HS-27A (cell line): ENCODE measurements at places on chromosomes 16 and 17.

- DNase-seq: no peak
These were observed 1.1 kb upstream of the PIGS start for GRCh38 chr17:28572259-28573039.

- DNase-seq: no peak
These were observed 107.6 kb downstream of the SPACA3 start for GRCh38 chr17:33099252-33099651.

- no peak for DNase-seq
These were observed 1.9 kb downstream of the CIITA start for GRCh38 chr16:10878644-10879501.

DNA sequence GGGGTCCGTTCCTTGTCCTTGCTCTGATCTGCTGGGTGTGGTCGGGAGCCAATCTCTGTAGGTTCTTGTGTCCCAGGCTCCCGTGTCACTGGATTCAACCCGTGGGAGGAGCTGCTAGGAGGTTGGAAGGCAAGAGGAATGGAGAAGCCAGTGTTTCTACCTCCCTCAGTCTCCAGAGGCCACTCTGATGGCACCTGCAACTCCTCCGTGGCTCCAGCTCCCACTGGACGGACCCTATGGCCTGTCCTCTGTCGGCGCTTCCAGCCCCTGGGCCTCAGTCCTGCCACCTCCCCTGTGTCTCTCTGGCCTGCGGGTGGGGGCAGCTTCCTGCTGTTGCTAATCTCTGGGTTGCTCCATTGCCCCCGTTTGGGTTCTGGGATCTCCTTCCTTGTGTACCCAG, 71.1 kb downstream of the CMIP start:
- no peak for DNase-seq

DNA sequence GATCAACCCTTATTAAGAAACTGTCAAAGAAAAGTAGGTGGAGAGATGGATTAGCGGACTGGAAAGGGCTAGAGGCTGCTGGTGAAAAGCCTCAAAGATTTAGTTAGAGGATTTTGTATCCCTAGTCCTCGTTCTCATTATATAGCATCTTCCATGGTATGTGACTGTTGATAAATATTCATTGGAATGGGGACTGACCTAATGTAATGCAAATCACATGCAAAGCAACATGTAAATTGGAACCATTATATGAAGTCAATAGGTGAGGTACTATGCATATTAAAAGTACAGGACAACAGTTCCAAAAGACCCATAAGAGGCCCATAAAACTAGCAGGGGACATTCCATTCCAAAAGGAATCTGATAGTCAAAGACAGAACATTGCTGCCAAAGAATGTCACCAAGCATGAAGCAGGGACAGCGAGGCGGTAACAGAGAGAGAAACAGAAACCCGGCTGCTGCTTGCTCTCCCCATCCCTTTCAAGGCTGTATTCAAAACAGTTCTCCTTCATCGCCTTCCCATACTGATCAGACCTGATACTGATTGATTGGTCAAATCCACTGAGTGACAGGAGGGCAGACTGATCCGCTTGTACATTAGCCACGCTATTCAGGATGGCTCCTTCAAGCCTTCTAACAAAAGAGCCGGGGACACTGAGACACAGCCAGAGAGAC, 44.5 kb downstream of the SOX9 start:
- DNase-seq: no peak

- no peak for DNase-seq
These were observed 38.3 kb upstream of the SMPD3 start for GRCh38 chr16:68486502-68487202.

- DNase-seq: no peak
These were observed 33.1 kb downstream of the NLRC5 start for GRCh38 chr16:57022445-57022844.

GRCh38 chr17:10332515-10332914, 40.3 kb downstream of the MYH13 start:
- DNase-seq: no peak

- DNase-seq: no peak
These were observed 13.9 kb upstream of the ADGRG1 start for GRCh38 chr16:57614536-57614935.

- DNase-seq: no peak
These were observed 40.1 kb downstream of the PEMT start for GRCh38 chr17:17551361-17551760.

DNA sequence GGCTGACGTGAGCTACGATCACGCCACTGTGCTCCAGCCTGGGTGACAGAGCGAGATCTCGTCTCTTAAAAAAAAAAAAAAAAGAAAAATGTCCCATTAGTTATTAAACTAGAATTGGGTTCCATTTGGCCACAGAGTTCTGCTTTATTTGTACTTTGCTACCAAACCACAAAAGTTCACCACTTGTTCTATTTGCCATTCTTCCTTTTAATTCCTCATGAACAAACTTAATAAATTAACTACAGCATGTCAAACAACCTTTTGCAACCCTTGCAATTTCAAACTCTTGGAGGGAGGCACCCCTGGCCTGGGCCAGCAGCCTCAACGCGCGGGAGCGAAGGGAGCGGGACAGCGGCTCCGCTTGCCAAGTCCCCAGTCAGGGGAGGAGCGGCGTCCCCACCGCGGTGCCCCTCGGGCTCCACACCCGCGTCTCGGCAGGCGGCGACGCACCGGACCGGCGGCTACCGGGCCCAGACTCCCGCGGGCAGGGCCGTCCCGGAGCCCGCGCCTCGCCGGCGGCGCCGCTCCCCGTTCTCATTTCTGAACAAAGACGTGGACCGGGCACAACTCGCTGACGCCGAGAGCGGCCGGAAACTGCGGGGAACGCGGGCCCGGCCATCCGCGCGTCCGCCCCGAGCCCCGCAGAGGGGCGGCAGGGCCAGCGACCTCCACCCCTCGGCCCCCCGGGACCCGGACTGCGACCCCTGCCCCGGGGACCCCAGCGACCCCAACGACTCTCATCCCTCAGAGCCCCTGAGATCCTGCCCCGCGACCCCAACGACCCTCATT, 775 bp downstream of the CYTH1 start:
- DNase-seq: no peak

DNA sequence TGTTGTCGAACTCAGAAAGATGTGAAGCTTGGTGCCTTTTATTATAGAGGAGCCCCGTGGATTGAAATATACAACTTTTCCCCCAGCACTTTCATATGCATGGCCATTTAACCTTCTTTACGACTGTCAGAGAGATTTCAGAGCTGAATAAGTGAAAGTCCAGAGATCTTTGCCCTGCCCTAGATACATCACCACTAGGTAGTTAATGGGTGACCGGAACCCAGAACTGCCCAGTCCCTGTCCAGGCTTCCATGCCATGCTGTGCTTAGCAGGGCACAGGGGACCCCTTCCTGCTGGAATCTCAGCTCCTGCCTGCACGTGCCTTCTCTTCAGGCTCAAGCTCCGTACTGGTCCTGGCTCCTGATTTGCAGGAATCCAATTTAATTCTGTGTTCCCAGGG, 32.2 kb downstream of the SRL start:
- no peak for DNase-seq

GRCh38 chr17:76530095-76530723, 7.3 kb downstream of the CYGB start:
- no peak for DNase-seq

- DNase-seq: peak; percentile 30
These were observed 133.3 kb upstream of the CIBAR2 start for GRCh38 chr16:85245307-85246172.

DNA sequence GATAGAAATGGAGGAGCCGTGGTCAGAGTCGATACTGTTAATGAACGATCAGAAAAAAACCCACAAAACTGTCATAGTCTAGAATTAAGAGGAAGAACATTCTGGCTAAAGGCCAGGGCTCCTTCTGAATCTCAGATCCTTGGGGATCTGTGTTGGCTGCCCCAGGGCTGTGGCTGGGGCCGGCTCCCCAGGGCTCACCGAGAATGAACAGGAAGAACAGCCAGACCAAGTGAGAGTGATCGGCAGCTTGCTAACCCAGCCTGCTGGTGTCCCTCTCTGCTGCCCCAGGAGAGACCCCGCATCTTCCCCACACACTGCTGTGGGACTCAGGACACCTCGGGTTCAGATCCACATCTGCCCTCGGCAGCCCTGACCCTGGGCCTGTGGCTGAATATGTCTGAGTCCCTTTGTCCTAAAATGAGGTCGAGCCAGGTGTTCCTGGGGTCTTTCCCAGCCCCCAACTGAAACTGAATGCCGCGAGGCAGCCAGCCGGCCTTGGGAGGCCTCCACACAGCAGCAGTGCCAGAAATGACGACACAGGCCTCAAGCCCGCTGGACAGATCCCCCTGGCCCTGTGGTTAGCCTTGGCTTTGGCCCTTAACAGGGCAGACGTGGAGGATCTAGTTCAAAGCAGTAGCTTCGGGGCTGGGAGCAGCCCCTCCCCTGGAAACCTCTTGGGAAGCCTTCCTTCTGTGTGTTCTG, 23.9 kb upstream of the CLEC18A start:
- no peak for DNase-seq

DNA sequence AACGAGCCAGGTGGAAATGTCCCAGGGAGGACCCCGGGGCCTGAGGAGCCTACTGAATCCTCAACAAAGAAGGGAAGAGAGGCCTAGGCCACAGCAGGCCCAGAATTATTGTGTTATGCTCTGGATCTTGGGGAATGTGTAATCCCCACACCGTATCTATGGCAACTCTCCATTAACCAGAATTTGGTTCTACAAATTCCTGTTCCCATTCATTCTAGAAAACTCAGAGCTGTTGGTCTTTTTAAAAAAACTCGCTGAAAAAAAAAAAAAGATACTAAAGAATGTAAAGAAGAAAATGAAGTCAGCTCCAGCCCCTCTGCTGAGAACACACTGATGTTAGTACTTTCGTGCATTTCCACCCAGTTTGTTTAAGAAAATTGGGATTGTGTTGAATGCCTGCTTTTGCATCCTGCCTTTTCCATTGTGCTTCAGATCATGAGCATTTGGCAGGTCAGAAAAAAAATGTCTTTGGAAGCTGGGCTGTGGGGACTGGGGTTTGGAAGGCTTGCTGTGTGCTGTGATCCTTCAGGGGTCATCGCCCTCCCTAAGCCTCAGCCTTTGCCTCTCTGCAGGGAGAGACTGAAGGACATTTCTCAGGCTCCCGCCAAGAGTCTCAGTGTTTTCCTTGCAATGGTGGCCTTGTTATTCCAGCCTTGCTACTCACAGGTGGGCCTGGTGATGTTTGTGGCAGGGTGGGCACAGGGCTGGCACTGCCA, 69.5 kb downstream of the SREBF1 start:
- no peak for DNase-seq

GRCh38 chr16:73232555-73233328, 184.8 kb upstream of the ZFHX3 start:
- no peak for DNase-seq

- DNase-seq: no peak
These were observed 71.9 kb upstream of the SEC14L1 start for GRCh38 chr17:77068915-77069314.

DNA sequence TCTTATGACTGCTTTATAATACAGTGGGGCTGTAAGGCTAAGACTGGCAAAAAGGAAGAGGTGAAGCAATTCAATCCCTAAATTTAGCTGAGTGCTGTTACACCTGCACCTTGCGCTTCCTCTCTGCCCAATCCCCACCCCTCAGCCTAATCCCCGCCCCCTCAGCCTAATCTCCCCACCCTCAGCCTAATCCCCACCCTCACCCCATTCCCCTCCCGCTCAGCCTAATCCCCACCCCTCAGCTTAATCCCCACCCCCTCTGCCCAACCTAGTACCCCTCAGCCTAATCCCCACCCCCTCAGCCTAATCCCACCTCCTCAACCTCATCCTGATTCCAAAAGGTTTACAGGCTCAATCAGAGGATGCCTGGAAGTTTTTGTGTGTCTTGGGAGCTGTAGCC, 155.5 kb downstream of the PMP22 start:
- no peak for DNase-seq

GRCh38 chr17:77377710-77378235, 237.0 kb downstream of the SEC14L1 start:
- no peak for DNase-seq

DNA sequence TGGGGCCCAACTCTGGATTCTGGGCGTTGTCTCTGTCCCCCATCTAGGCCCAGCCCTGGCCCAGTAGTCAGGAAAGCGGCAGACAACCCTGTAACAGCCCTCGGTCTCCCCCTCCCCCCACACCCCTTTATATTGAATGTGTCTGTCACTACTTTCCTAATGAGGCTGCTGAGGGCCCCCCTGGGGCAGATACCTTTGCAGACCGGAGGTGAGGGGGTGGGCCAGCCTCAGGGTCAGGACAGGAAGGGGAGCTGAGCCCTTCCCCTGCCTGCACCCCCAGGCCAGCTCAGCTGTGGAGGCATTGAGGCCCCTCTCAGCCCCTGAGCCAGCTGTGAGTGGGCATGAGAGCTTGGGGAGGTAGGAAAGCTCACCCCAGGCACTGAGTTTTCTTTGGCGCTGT, 17.1 kb downstream of the RAI1 start:
- DNase-seq: no peak

GRCh38 chr17:59456428-59456827, 109.0 kb upstream of the DHX40 start:
- no peak for DNase-seq

GRCh38 chr16:8831450-8831849, 33.8 kb downstream of the PMM2 start:
- DNase-seq: no peak

DNA sequence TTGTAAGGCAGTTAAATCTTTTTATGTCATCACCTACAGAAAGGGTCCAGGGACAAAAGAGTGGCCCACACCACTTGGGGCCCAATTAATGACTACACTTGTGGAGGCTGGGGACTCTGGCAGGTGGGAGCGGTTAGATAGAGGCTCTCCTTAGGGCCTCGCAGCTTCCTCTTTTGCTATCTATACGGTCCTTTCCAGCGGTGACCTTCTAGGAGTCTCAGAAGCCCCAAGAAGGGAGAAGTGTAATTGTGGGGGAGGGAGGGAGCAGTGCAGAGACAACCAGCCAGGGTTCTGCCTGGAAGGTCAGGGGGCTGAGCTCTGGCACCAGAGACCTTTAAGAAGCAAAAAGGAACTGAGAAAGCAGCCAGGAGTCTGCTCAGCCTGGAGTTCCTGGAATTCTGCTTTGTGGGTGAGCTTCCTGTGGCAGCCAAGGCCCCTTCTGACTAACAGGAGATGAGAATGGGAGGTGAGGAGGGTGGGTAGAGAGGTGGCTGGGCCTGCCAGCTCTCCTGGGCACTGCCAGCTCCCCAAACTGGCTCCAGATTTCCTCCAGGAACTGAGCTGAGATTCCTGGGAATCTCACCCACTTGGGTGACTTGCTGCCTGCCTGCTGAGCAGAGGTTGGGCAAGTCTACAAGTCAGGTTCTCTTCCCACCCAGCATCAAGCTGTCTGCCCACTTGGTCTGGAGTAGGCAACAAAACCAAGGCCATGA, 16.3 kb upstream of the MAP3K14 start:
- DNase-seq: no peak

DNA sequence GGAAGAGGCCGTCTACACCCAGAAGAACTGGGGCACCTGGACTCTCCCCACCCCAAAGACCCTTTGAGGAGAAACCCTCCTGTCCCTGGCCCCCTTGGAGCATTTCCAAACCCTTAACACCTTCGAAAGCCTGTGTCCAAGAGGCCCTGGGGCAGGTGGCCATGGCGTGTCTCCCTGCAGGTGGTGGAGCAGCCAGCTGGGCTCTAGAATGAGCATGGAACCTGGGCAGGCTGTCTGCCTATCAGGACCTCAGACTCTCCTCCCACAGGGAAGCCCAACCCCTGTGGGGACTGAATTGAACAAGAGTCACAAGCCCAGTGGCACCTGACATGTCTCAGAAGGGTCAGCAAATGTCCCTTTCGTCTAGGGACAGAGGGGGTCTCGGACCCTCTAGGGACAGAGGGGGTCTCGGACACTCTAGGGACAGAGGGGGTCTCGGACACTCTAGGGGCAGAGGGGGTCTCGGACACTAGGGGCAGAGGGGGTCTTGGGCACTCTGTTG, 8.4 kb downstream of the CBX4 start:
- DNase-seq: no peak

GRCh38 chr16:81655469-81656162, 123.5 kb upstream of the PLCG2 start:
- no peak for DNase-seq
